ENCODE measurements at places on chromosomes 11 and 22.

DNA sequence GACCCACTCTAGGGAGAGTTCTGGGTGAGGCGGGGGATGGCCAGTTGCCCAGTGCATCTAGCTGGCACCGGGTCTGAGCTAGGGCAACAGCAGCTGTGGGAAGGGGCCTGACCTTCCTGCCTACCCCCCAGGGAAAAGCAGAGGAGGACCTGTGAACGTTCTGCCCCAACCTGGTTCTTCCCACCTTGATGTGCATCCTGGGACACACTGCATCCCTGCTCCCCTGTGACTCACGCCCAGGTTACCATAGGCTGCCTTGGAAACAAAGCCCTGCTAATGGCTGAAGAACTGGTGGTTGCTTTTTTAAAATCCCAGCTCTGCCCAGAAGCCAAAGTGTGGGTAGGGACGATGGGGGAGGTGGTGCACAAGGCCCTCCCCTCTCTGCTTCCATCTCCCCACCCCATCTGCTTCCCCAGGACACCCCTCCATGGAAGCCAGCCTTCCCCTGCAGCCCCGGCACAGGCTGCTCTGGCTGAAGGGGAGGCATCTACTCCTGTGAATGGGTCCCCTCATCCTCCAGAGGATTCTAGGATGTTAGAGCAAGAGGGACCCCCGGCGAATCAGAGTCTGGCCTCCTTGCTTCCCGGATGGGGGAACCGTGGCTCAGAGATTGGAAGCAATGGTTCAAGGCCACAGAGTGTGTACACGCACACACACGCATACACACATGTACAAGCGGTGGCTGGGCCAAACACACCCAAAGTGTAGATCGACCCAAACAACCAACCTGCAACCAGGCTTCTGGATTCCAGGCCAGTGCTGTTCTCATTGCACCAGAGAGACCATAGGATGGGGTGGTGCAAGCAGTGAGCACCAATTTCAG, 7.6 kb upstream of the C11orf96 start:
- no peak for DNase-seq

DNA sequence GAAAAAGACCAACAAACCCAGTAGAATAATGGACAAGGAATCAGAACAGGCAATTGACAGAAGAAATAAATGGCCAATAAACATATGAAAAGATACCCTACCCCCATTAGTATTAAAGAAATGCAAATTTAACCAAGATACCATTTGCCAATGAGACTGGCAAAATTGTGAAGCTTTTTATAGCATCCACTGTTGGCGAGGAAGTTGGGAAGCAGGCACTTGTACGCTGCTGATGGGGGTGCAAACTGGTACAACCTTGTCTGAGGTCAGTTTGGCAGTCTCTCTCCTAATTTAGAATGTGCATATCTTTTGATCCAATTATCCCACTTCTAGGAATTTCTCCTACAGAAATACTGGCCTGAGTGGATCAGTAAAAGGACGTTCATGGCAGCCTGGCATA, 8.6 kb upstream of the NRXN2 start:
- no peak for DNase-seq

DNA sequence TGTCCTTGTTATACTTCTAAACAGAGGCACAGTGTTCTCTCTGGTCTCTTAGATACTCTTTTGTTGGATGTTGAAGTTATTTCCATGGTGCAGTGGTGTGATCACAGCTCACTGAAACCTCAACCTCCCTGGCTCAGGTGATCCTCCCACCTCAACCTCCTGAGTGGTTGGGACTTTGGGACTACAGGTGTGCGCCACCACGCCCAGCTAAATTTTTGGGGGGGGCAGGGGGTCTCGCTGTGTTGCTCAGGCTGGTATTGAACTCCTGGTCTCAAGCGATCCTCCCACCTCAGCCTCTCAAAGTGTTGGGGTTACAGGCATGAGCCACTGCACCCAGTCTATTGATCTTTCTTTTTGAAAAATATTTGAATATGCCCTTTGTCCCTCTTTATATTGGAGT, 14.9 kb downstream of the ZNF74 start:
- DNase-seq: no peak

DNA sequence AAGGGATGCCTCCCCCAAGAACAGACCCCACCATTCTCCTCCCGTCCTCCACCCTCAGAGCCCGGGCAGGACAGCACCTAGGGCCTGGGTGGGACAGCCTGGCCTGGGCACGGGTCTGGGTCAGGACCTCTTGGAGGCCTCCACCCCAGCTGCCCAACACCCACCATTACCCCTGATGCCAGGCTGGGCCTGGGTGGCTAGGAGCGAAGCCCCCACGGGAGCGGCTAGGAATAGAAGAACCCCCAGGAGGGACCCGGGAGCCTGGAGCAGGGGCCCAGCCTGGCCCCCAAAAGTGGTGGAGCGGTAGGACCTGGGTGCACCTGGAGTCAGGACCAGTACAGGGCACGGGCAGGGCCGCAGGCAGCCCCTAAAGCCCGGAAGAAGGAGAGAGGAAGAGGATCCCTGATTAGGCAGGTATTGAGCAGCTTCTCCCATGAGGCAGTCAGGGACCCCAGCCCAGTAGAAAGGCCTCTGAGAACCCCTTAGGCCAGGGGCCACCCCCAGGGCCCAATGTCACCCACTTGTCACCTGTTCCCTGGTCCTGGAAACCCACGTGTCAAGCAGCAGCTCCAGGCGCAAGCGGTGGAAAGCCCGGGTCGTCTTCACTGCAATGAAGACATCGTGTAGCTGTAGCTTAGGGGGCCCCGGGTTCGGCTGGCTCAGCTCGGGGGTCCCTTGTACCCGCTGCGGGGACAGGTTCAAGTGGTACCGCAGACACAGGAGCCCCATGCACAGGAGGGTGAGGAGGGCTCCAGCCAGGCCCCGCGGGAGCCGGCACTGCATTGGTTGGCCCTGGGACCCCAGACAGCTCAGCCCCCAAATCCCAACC, 575 bp downstream of the MFNG start:
- peak; percentile 6 for DNase-seq

All from activated T-helper 1 cell treated with anti-CD3 and anti-CD28 coated beads, Interleukin-2, amount 50 U/mL, for 16 hours (primary cell).